SW 1271 (cell line): ENCODE measurements at places on chromosomes 2 and 18.

DNA sequence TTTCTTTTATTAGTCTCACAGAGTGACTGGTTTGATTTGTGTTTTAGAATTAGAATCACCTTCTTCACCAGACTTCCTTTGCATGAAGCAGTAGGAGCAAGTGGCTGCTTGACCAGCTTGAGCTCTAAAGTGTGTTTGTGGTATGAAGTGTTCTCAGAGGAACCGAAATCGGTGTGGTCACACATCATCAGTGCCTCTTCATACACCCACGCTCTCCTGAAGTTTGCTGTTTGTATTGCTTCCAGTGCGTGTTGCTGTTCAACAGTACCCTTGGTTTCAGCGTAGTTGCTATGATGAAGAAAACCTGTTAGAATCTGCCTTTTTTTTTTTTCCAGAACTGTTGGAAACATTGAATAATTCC is 77.9 kb downstream of the LIMS1 start:
- no peak for DNase-seq

DNA sequence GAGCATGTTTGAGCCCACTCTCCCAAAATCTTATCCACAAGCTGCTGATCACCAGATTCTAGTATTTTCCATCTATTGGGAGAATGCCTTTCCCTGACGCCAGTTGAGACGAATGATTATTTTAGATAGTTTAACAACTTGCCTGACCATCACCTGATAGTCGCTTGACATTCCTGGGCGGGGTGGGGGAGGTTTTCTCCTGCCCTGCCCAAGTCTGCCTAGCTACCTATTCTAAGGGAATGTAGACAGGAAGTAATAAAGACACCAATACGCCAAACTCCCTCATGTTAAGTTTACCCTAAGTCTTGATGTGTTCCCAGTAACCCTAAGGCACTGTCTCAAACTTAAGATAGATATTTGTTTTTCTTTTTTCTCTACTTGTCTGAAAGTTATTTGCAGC is 4.6 kb upstream of the ACAA2 start:
- no peak for DNase-seq

- DNase-seq: no peak
These were observed 119.4 kb downstream of the CYRIA start for GRCh38 chr2:16546128-16546754.

DNA sequence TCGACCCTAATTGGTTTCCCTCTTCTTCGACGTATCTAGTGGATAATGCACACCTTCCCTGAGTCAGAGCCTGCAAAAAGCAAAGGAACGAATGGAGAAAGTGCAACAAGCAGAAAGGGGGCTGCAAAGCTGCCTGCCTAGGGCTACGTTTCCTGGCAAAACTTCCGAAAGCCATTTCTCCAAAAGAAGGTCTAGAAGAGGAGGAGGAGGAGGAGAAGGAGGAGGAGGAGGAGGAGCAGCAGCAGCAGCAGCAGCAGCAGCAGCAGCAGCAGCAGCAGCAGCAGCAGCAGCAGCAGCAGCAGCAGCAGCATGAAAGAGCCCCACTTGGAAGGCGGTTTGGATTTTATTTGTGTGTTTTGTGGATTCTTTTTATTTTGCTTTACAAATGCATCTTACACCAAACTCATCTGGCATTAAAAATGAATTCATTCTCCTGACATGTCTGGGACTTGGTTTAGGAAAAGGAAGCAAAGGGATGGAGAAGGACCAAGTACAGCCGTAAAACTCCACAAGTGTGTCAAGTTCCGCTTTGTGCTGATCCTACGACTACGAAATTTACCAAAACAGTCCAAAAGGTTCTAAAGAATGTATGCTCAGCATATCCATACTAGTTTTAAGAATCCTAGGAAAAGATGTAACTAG is 2.0 kb downstream of the TCF4 start:
- DNase-seq: no peak

- no peak for DNase-seq
These were observed 378.9 kb downstream of the GRB14 start for GRCh38 chr2:164242409-164242808.

DNA sequence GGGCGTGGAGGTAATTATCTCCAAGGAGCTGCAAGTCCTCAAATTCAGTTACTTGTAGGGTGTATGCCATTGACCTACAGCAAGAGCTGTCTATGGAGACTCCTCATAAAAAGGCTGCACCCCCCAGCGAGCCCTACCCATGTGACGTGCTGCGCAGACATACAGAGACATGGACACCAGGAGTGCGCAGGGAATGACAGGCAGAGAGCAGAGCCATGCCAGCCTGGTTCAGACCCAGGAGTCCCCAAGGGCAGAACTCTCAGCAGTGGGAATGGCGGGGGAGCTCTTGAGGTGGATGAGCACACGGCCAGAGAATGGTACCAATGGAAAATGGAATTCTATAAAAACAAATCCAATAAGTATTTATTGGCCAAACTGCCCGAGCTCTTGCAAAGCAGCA is 310.1 kb downstream of the MYCN start:
- no peak for DNase-seq

- DNase-seq: no peak
These were observed 1289.2 kb downstream of the DSC3 start for GRCh38 chr18:29753379-29753778.

GRCh38 chr2:140718999-140719398 is 1411.8 kb downstream of the LRP1B start:
- no peak for DNase-seq

DNA sequence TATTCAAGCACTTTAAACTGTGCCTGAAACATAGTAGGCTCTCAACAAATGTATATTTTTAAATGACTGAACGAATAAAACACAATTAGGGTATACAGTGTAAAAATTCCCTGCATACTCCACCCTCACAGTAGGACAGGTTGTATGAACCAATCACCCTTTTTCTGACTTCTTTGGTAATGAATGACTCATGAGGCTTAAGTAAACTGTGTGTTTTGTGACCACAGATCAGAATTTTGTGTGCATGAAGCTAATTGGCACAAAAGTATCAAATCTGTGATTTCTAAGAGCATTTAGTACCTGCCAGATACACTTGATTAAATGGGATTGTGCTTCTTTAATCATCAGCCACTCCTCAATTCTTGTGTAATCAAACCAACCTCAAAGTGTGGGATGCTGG is 109.9 kb upstream of the MAP4K3 start:
- no peak for DNase-seq

DNA sequence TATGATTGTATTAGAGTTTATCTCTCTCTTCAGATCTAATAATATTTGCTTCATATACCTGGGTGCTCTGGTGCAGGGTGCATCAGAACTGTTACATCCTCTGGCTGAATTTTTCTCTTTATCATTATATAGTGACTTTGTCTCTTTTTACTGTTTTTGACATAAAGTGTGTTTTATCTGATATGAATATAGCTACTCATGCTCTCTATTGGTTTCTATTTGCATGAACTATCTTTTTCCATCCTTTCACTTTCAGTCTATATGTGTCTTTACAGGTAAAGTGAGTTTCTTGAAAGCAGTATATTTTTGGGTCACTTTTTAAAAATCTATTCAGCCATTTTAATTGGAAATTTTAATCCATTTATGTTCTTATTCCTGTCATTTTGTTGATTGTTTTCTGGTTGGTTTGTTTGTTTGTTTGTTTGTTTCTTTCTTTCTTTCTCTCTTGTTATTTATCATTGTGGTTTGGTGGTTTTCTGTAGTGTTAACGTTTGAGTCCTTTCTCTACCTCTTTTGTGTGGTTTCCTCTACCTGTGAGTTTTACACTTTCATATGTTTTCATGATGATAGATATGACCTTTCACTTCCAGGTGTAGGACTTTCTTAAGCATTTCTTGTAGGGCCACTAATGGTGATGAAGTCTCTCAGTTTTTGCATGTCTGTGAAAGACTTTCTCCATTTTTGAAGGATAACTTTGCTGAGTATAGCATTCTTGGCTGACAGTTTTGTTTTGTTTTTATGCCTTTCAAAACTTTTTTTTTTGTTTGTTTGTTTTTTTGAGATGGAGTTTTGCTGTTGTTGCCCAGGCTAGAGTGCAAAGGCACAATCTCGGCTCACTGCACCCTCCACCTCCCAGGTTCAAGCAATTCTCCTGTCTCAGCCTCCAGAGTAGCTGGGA is 54.9 kb downstream of the CCNT2 start:
- DNase-seq: no peak

GRCh38 chr18:62933261-62933887 is 218.0 kb downstream of the PHLPP1 start:
- no peak for DNase-seq
